ENCODE measurements at places on chromosomes 3 and 15. TPM values are rescaled to one million over a fixed set of nuclear protein-coding genes. Genes with fewer than 3 reads are reported as not detected.

The SCG3 gene
- 0.42 TPM for total RNA-seq

The C3orf85 gene
- not detected for total RNA-seq

The EXD1 gene
- total RNA-seq = not detected

The TMCO5A gene
- total RNA-seq = not detected

The UQCC5 gene
- 60.6 TPM for total RNA-seq

The USP19 gene
- 60.3 TPM for total RNA-seq

The CP gene
- 5.6 TPM for total RNA-seq

The GPR15 gene
- not detected for total RNA-seq

The GOLGA6L10 gene
- 0.33 TPM for total RNA-seq

The CHL1 gene
- total RNA-seq = 33.0 TPM

The ROPN1 gene
- total RNA-seq = not detected

The RASGRF1 gene
- 0.23 TPM for total RNA-seq

The EPHB3 gene
- 4.5 TPM for total RNA-seq

The TMEM44 gene
- 3.3 TPM for total RNA-seq

The MED12L gene
- total RNA-seq = 0.42 TPM
